ENCODE measurements at places on chromosomes 5 and 9.

DNA sequence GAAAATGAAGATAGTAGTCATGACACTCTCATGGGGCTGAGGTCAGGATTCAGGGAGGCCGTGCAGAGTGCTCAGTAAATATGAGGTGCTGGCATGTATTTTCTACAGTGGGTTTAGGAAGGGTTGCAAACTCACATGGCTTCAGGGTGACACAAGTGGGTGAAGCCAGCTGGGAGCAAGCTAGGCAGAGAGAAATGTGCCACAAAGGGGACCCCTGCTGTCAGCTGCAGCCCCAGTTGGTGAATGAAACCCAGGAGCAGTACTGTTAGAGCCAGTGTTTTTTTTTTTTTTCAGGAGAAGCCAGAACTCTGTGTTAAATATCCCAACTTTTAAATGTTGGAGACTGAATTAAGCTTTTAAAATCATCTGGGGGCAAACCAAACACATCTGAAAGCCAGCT, 75.3 kb downstream of the INSYN2B start:
- no peak for DNase-seq

GRCh38 chr5:168291342-168291963, at the start of gene WWC1:
WWC1 (plus strand) TSS chr5:168291645; CDS start chr5:168292153, 508 bp downstream.
- DNase-seq, result peak; percentile 49

DNA sequence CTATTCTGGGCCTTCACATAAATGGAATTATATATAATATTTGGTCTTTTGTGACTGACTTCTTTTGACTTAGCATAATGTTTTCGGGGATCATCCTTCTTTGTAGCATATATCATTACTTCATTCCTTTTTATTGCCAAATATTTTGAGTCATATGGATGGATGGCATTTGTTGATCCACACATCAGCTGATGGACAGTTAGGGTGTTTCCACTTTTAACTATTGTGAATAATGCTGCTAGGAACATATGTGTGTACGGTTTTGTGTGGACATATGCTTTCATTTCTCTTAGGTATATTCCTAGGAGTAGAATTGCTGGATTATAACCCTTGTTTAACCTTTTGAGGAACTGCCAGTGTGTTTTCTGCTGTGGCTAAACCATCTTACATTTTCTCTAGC, 249.6 kb downstream of the FANCC start:
- no peak for DNase-seq

- DNase-seq, result peak; percentile 98
Observed at GRCh38 chr5:140322751-140323731, 20.1 kb upstream of the PFDN1 start.

DNA sequence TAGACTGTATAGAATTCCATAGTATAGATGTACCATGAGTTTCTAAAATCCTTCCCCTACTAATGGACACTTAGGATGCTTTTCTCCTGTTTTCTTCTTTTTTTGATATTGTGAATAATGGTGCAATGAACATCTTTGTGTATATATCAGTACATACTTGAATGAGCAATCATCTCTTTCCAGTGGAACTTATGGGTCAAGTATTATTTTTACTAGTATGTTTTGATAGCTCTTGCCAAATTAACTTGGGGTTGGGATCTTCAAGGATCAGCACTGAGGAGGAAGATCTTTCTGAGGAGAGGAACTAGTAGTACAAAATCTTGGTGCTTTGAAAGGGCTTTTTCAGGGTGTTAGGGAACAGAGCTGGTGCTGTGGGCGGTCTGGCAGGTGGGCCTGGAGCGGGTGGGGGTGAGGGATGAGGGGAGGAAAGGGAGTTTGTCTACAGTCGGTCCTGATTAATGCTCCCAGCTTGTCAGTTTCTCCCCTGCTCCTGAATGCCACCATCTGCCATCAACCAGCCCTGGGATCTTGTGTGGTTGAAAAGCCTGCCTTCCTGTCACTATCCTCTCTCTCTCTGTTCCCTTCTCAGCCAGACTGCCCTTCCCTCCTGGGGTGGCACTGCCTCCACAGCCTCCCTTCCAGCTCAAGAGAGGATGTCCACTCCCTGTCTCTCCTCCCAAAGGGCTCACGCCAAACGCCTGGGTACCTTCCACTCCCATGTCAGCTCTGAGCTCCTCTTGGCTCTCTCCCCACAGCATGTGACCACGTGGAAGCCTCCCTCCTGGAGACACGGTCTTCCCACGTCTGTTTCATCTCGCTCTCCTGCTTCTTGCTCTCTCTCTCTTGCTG, 185.9 kb downstream of the DAB2IP start:
- DNase-seq, result peak; percentile 41

DNA sequence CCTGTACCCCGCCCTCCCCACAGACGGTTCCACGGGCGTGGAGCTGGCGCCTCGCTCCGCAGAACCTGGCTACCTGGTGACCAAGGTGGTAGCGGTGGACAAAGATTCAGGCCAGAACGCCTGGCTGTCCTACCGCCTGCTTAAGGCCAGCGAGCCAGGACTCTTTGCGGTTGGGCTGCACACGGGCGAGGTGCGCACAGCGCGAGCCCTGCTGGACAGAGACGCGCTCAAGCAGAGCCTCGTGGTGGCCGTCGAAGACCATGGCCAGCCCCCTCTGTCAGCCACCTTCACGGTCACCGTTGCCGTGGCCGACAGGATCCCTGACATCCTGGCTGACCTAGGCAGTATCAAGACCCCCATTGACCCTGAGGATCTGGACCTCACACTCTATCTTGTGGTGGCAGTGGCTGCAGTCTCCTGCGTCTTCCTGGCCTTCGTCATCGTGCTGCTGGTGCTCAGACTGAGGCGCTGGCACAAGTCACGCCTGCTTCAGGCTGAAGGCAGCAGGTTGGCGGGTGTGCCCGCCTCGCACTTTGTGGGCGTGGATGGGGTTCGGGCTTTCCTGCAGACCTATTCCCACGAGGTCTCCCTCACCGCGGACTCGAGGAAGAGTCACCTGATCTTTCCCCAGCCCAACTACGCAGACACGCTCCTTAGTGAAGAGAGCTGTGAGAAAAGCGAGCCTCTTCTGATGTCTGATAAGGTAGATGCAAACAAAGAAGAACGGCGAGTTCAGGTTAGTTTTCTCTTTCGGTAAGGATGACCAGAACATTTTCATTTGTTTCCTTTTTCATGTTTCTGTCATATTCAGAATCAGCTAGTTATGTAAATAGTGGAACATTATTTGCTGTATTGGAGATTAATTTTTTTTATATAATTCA, 2.3 kb downstream of the PCDHGA5 start:
- DNase-seq, result no peak

Measured in fibroblast of skin of scalp (primary cell).